Psoas muscle (tissue), 8 donors: ENCODE measurements at places on chromosomes 4 and X. TPM values are rescaled to one million over a fixed set of nuclear protein-coding genes. Genes with fewer than 3 reads are reported as not detected.

GRCh38 chr4:13912966-13913365 is 285.4 kb upstream of the BOD1L1 start:
- no peaks in the 10 kb centered on the region for H3K36me3 ChIP-seq
- H3K27me3 ChIP-seq = no peaks in the 10 kb centered on the region
- H3K4me1 ChIP-seq = no peaks in the 10 kb centered on the region
- H3K27ac ChIP-seq = no peak overlapping the region
- H3K4me3 ChIP-seq = no peak overlapping the region
- DNase-seq = no peak

- H3K27ac ChIP-seq = no peak overlapping the region
- no peaks in the 10 kb centered on the region for H3K4me1 ChIP-seq
- no peaks in the 10 kb centered on the region for H3K36me3 ChIP-seq
- DNase-seq = no peak
- H3K4me3 ChIP-seq = no peak overlapping the region
Measured at GRCh38 chr4:168183717-168184571, 91.6 kb downstream of the ANXA10 start.

DNA sequence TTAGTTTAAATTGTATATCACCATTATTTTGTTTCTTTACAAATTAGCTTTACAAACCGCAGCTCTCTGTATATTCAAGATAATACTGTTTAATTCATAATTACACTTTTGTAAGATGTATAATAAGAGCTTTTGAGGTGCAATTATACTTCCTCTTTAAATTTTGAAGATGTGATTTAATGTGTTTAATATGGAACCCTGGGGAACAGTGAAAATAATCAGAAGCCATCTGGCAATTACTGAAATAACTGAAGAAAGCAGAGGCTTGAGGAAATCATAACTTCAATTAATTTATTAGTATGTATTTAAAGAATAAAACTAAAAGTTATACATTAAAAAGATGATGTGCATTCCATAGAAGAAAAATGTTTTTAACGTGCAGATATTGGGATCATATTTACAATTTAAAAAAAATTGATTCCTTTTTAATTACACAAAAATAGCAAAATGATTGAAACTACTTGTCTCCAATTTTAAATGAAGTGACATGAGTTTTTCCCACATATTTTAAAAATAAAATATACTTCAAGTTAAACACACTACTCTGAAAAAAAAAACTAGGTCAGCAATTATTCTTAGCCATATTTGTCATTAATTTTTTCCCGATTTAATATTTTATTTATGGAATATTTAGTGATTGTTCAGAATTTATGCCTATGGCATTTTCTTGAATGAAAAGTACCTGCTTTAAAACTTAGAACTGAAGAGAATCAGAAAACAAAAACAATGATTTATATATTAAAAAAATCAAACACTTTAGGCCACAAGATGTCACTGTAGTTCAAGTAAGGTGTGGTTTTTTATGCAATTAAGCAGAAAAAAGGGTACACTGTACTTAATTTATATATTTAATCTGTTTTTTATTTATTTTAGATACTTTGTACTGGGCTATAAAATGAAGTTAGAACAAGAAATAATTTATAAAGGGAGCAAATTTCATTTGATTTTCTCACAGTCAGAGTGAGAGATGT is 942.7 kb upstream of the NDST4 start:
- no peaks in the 10 kb centered on the region for H3K4me1 ChIP-seq
- H3K4me3 ChIP-seq = no peak overlapping the region
- DNase-seq = no peak
- no peak overlapping the region for H3K27ac ChIP-seq

- H3K27me3 ChIP-seq = no peaks in the 10 kb centered on the region
- H3K27ac ChIP-seq = peak overlapping the region; percentile 42
- DNase-seq = no peak
- H3K36me3 ChIP-seq = no peaks in the 10 kb centered on the region
- H3K4me3 ChIP-seq = no peak overlapping the region
Measured at GRCh38 chr4:143374771-143375170, 38.1 kb downstream of the GAB1 start.

- no peaks in the 10 kb centered on the region for H3K36me3 ChIP-seq
- no peak overlapping the region for H3K4me3 ChIP-seq
- H3K4me1 ChIP-seq = no peaks in the 10 kb centered on the region
- H3K27ac ChIP-seq = no peak overlapping the region
- H3K27me3 ChIP-seq = no peaks in the 10 kb centered on the region
Measured at GRCh38 chrX:56727531-56727930, 1.5 kb upstream of the NBDY start.

GRCh38 chr4:184473499-184474262 is 669 bp downstream of the IRF2 start:
- H3K4me3 ChIP-seq = peak overlapping the region; percentile 84
- DNase-seq = peak; percentile 72
- H3K27me3 ChIP-seq = no peaks in the 10 kb centered on the region
- peak overlapping the region; percentile 97 for H3K27ac ChIP-seq
- peaks cover 58% of the 10 kb centered on the region for H3K4me1 ChIP-seq

The ADGRL3 gene
- 0.83 TPM for total RNA-seq

The CTAG2 gene
- total RNA-seq = not detected

The RPS6KA6 gene
- total RNA-seq = 0.83 TPM

The CXCL6 gene
- not detected for total RNA-seq
